ENCODE measurements at places on chromosomes 13 and 19.

- peaks cover 12% of the 10 kb centered on the region for H3K4me1 ChIP-seq
- no peak for DNase-seq
- peaks cover 6% of the 10 kb centered on the region for H3K27me3 ChIP-seq
- H3K27ac ChIP-seq: no peak overlapping the region
- H3K36me3 ChIP-seq: peaks cover 19% of the 10 kb centered on the region
- H3K4me3 ChIP-seq: no peak overlapping the region
Observed at GRCh38 chr19:50496189-50497021, 14.6 kb downstream of the JOSD2 start.

GRCh38 chr19:18456974-18457373, 19.0 kb upstream of the ISYNA1 start:
- H3K4me1 ChIP-seq: peaks cover 7% of the 10 kb centered on the region
- H3K27me3 ChIP-seq: no peaks in the 10 kb centered on the region
- H3K27ac ChIP-seq: peak overlapping the region; percentile 5
- H3K4me3 ChIP-seq: no peak overlapping the region
- peaks cover 38% of the 10 kb centered on the region for H3K36me3 ChIP-seq

GRCh38 chr13:98339684-98340425, 162.8 kb upstream of the RNF113B start:
- H3K4me3 ChIP-seq: no peak overlapping the region
- peaks cover 25% of the 10 kb centered on the region for H3K27me3 ChIP-seq
- H3K27ac ChIP-seq: no peak overlapping the region
- H3K36me3 ChIP-seq: peaks cover 3% of the 10 kb centered on the region
- no peaks in the 10 kb centered on the region for H3K4me1 ChIP-seq

GRCh38 chr19:2032296-2032941, 16.9 kb upstream of the BTBD2 start:
- H3K4me3 ChIP-seq: peak overlapping the region; percentile 73
- no peak for DNase-seq
- H3K27ac ChIP-seq: peak overlapping the region; percentile 56
- peaks cover 4% of the 10 kb centered on the region for H3K36me3 ChIP-seq
- H3K4me1 ChIP-seq: peaks cover 29% of the 10 kb centered on the region

GRCh38 chr13:43036351-43037250, 13.2 kb downstream of the DNAJC15 start:
- H3K27ac ChIP-seq: no peak overlapping the region
- DNase-seq: no peak
- H3K4me3 ChIP-seq: no peak overlapping the region
- H3K27me3 ChIP-seq: no peaks in the 10 kb centered on the region
- peaks cover 39% of the 10 kb centered on the region for H3K36me3 ChIP-seq

DNA sequence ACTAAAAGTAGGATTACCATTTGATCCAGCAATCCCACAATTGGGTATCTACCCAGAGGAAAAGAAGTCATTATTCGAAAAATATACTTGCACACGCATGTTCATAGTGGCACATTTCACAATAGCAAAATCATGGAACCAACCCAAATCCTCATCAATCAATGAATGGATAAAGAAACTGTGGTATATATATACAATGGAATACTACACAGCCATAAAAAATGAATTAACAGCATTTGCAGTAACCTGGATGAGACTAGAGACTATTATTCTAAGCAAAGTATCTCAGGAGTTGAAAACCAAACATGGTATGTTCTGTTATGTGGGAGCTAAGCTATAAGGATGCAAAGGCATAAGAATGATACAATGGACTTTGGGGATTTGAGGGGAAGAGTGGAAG, 3.0 kb downstream of the ZNF708 start:
- no peaks in the 10 kb centered on the region for H3K27me3 ChIP-seq
- H3K36me3 ChIP-seq: peaks cover 40% of the 10 kb centered on the region
- no peak overlapping the region for H3K27ac ChIP-seq
- no peak for DNase-seq

DNA sequence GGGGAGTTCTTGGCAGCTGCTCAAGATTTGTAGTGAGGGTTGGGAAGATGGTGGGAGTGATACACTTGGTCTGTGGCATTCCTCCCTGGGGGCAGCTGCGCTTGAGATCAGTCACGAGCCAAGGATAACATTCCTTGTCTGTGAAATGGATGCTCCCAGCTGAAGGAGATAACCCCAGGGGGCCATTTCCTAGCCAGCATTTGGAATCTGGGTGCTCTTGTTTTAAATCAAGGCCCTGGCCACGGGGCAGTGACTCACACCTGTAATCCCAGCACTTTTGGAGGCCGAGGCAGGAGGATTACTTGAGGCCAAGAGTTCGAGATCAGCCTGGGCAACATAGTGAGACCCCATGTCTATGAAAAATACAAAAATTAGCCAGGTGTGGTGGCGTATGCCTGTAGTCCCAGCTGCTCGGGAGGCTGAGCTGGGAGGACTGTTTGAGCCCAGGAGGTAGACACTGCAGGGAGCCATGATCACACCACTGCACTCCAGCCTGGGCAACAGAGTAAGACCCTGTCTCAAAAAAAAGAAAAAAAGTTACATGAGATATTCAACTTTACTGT, 4.6 kb downstream of the PKN1 start:
- H3K27ac ChIP-seq: peak overlapping the region; percentile 33
- no peaks in the 10 kb centered on the region for H3K27me3 ChIP-seq
- H3K4me3 ChIP-seq: no peak overlapping the region

- no peaks in the 10 kb centered on the region for H3K36me3 ChIP-seq
- peaks cover 16% of the 10 kb centered on the region for H3K4me1 ChIP-seq
- no peak overlapping the region for H3K4me3 ChIP-seq
- H3K27ac ChIP-seq: no peak overlapping the region
- peaks cover 4% of the 10 kb centered on the region for H3K27me3 ChIP-seq
Observed at GRCh38 chr19:35063940-35064818, 22.7 kb downstream of the HPN start.

DNA sequence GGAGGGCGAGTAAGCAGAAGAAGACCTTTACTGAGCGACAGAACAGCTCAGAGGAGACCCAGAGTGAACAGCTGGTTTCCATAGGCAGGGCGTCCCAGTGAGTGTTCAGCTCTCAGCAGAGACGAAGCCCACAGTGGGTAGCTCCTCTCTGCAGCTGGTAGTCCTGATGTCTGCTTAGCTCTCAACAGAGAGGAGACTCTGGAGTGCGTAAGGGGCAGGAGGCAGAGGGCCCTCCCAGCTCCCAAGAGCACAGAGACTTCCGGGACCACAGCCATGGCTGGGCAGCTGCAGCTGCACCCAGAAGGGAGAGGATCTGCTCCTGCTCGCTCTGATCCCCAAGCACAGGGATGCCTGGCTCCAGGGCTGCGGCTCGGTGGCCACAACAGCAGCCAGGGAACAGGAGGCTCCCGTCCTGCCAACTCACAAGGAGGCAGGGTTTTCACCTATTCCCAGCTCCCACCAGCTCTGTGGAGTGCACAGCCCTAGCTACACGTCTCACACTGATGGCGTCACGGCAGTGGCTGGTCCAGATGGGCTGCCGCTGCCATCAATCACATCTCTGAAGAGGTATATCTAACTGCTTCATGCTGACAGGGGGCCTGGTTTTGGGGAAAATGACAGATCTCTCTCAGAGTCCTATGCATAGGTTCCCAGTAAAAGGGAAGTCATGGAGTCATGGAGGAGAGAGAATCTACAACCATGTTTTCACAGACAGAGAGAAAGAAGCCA, 2660.1 kb upstream of the PCDH20 start:
- H3K4me1 ChIP-seq: no peaks in the 10 kb centered on the region
- DNase-seq: no peak
- H3K27me3 ChIP-seq: no peaks in the 10 kb centered on the region

DNA sequence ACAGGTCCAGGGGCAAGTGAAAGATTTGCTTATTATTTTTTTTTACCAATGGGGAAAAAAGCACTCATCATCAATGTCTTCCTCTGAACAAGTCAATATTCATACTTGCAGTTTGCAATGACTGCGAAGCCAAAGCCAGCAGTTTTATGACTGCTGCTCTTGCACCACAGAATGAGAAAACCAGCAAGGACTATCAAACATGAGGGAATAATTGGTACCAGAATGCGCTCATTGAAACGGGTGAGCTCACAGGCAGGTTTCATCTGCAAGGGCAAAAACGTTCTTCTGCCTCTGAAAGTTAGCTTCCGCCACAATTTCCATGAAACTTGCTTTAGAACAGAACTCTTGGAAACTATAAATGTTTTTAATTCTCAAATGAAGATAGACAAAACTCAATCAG, 5.5 kb downstream of the DLEU7 start:
- no peaks in the 10 kb centered on the region for H3K27me3 ChIP-seq
- H3K4me3 ChIP-seq: no peak overlapping the region
- peaks cover 26% of the 10 kb centered on the region for H3K4me1 ChIP-seq
- H3K36me3 ChIP-seq: peaks cover 5% of the 10 kb centered on the region
- H3K27ac ChIP-seq: no peak overlapping the region
- no peak for DNase-seq

GRCh38 chr19:40519352-40520322, 52.8 kb downstream of the SPTBN4 start:
- no peak overlapping the region for H3K4me3 ChIP-seq
- no peaks in the 10 kb centered on the region for H3K36me3 ChIP-seq

Measured in stimulated activated naive B cell treated with anti-CD40 and anti-IgM and Interleukin-4, amounts not matched to agents 10 μg/mL and 1 μg/mL and 100 μg/mL, for 72 hours (primary cell).